ENCODE measurements at places on chromosomes 3 and 15.

DNA sequence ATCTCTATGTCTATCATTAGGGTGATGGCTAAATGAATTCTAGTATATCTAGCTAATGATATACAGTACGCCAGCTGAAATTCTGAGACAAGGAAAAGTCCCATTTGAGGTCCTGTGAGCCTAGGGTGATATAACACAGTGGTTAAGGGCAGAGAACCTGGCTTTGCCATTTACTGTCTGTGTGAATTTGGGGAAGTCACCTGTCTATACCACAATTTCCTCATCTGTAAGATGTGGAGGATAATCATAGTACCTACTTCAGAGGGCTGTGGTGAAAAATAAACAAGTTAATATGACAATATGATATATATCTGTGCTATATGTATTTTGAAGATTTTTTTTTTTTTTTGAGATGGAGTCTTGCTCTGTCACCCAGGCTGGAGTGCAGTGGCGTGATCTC is 9.8 kb upstream of the ANKDD1A start:
- no peak for DNase-seq

DNA sequence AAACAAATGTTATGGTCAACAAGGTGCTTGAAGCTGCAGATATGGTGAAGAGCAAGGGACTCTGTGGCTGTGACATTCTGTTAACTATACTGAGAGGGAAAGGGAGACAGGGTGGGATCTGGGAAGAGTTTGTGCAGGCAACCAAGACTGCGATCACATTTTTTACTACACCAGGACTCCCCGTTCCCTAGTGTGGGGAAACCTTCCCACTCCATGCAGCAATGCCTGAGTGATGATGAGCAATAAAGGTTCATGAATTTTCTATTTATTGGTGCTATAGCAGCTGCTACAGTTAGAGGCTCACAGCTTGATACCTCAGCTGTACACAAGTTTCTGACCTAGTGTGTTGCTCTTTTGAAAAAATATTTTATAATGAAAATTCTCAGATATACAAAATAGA is 160.9 kb upstream of the SGO1 start:
- no peak for DNase-seq

- DNase-seq: no peak
Observed at GRCh38 chr3:123411340-123412040, 37.4 kb downstream of the ADCY5 start.

GRCh38 chr3:190870127-190870526 is 7.6 kb upstream of the GMNC start:
- DNase-seq: no peak

DNA sequence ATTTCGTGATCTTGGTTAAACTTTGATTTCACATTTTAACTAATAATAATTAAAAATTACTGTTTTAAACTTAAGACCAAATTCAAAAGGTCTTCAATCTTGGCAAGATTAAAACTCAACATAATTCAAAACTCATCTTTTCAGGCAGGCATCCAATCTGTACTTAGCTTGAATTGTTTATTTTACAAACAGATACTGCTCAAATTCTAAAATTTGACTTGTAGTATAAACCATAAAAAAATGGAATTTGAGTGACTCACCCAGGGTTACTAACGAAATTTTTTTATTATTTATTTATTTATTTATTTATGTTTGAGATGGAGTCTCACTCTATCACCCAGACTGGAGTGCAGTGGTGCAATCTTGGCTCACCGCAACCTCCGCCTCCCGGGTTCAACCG is 64.4 kb downstream of the GAP43 start:
- DNase-seq: no peak

DNA sequence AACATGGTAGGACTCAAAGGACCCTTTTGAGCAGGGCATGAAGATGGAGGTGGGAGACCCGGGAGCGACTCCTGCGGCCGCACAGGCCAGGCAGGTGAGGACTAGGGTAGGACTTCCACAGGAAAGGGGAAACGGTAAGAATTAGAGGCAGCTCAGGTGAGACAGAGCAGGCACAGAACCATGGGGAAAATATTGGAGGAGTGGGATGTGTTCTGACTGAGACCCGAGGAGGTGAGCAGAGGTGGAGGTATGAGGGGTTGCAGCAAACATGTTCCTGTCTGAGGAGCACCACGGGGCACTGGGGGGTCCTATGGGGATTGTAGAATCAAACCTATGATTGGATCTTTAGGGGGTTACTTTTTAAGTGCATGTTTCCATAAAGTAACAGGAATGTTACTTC is 1.4 kb upstream of the ISG20 start:
- DNase-seq: no peak

- DNase-seq: no peak
Observed at GRCh38 chr3:111072031-111072921, 660 bp downstream of the NECTIN3 start.

DNA sequence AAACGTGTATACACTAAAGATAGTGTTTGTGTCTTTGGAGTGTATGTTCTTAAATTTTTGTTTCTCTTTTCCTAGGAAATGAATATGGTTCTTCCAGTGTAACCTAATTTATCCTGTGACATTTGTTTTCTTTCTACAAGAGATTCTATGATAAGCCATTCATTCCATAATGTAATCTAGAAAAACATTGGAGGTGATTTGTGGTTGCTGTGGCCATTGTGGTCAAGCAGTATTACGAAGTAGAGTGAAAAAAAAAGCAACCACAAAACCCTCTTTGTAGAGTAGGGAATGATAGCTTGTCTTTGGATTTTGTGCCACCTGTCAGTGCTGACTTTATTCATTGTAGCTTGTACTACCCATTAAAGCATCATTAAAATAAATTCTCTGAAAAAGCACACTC is 1209.6 kb downstream of the ZPLD1 start:
- DNase-seq: no peak

- DNase-seq: no peak
Observed at GRCh38 chr3:94162700-94163099, 99.8 kb downstream of the NSUN3 start.

GRCh38 chr15:51103330-51103729 is 8.6 kb upstream of the TNFAIP8L3 start:
- DNase-seq: no peak

GRCh38 chr3:37999836-38000235 is 9.2 kb downstream of the VILL start:
- no peak for DNase-seq

DNA sequence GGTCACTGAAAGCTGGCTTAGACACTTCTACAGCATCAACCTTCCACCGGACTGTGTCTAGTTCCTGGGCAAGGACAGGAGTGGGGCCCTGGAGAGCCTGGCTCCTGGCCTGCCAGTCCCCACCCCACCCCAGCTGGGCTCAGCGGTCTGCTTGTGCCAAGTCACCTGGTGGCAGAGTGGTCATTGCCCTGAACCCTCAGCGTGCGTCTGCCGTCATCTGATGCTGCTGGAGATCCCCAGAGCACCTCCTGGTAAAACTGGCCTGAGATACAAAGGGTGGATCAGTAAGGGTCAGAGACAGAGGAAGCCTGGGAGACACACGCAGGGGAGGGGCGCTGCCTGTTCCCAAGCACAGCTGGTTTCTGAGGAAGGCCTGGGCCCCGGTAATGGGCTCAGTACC is 16.7 kb downstream of the ITIH4 start:
- DNase-seq: no peak

GRCh38 chr3:106326941-106327695 is 458.3 kb upstream of the CBLB start:
- DNase-seq: peak; percentile 14

DNA sequence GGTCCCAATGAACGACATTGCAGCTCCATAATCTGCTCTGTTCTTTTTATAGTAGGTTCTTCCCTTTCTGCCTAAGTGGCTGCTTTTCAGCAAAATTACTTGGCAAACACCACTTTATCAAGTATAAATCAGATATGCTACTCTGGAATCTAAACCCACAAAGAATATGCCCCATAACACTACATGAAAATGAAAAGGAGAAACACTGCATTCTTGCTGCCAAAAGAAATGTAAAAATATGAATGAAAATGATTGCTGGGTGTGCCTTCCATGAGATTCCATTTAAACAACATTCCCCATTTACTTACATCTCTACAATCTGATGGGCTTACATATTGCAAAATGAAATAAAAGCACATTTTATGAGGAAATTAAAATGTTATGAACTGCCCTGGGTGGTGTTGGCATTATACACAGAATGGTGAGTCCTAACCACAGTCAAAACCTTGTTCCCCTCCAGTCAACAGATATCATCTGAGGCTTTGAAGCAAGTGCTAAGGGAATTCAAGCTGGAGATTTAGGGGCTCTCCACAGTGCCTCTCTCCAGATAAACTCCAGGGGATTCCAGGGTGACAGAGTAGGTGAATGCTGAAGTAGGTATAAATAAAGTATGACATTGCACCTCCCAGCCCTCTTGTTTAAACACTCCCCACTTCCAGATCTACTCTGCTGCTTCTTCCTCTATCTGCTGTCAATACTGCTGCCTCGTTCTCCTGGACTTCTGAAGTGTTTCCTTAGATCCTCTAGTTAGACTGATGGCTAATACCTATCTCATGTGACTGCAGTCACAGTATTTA is 136.5 kb downstream of the RORA start:
- no peak for DNase-seq

DNA sequence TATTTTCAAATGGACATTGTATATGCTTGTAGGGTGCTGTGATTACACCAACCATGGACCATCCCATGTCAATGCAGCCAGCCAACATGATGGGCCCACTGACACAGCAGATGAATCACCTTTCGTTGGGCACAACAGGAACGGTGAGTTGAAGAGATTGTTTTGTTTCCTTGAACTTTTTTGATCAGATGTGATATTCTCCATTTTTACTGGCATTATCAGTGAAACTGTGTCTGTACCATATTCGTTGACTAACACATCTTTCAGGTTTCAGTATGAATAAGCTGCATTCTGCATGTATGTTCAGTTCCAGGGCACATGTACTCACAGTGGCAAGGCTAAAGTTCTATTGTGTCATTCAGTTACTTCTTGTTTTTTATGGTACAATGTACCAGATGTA is 655.2 kb downstream of the RBMS3 start:
- DNase-seq: no peak

DNA sequence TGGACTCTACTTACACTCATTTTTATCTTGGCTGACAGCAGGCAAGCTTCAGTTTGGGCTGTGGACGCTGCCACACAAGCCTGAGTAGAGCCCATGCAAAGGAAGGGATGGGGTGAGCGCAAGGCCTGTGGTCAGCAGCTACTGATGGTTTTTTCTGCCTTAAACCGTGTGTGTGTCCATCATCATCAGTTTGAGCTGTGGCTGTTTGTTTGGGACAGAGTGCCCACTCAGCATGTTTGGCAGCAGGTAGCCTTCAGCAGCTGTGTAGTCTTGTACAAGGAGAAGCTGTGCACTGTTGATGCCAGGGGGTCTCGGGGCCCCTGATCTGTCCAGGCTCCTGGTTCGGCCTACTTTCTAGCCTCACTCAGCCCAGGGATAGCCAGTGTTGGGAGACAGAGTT is 3.5 kb downstream of the RBM15B start:
- DNase-seq: no peak

- no peak for DNase-seq
Observed at GRCh38 chr3:47250309-47251060, 32.1 kb downstream of the KIF9 start.

DNA sequence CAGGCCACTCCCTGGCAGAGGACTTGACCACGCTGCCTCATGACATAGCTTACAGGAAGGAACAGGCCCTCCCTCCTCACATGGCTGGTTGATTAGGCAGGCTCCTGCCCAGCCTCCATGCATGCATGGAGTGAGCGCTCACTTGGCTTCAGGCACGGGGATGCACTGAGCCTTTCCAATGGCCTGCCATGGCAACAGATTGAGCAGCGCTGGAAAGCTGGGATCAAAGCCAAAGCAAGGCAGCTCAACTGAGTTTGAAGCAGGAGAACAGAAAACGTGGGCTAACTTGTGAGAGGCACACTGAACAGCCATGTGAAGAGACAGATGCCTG is 5.9 kb upstream of the GRAMD2A start:
- DNase-seq: no peak

GRCh38 chr3:23913873-23914743 is 2.7 kb downstream of the NKIRAS1 start:
- DNase-seq: no peak

DNA sequence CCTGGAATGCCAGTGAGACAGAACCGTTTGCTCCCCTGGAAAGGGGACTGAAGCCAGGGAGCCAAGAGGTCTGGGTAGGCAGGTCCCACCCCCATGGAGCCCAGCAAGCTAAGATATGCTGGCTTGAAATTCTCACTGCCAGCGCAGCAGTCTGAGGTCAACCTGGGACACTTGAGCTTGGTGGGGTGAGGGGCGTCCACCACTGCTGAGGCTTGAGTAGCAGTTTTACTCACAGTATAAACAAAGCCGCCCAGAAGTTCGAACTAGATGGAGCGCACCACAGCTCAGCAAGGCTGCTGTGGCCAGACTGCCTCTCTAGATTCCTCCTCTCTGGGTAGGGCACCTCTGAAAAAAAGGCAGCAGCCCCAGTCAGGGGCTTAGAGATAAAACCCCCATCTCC is 33.6 kb downstream of the CEP70 start:
- no peak for DNase-seq

DNA sequence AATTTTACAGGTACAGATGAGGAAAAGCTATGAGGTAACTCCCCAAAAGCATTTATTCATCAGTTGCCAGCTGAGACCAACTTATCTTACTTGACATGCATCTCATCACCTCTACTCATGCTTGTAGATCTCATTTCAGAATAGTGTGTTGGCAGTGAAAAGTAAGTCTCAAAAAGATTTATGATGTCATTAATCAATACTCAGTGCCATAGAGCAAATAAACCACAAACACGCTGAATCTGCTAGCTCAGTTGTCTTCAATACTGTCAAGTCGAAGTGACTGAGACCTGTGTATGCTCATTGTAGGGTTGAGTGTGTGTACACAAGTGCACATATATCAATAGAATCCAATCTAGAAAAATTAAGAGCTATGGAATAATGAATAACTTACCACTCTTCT is 413.5 kb downstream of the CNTN3 start:
- no peak for DNase-seq

DNA sequence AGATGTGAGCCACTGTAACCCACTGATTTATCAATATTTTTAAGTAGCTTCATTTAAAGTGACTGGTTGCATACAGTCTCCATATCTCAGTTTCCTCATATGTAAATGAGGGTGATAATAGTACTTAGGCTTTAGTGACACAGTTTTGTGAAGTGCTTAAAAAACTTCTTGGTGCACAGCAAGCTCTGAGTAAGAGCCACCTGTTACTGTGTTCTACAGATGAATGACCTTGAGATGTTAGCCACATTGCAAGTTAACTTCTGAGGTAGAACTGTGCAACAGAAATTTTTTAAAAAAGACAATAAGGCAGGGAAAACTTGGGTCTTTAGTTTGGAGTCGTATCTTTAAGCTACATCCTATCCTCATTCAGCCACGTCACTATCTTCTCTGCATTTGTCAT is 43.1 kb downstream of the PCCB start:
- DNase-seq: no peak

- no peak for DNase-seq
Observed at GRCh38 chr3:61778095-61778494, 216.7 kb downstream of the PTPRG start.

- no peak for DNase-seq
Observed at GRCh38 chr3:124759666-124760401, 29.6 kb downstream of the UMPS start.

Data from bone marrow (tissue), 2 donors.